Smooth muscle cell of the umbilical artery (primary cell): ENCODE measurements at places on chromosomes 4 and X. TPM values are rescaled to one million over a fixed set of nuclear protein-coding genes. Genes with fewer than 3 reads are reported as not detected.

SATL1 gene
- total RNA-seq: not detected in 2 replicates

LINC00632 gene
- 13.4 and 17.0 TPM in 2 replicates for total RNA-seq

FGFRL1 gene
- 25.5 and 41.7 TPM in 2 replicates for total RNA-seq

SLC25A43 gene
- 13.4 and 26.6 TPM in 2 replicates for total RNA-seq

PF4V1 gene
- total RNA-seq: 0.78 and 9.2 TPM in 2 replicates

FAM184B gene
- 0.05 TPM in 1 of 2 replicates, not detected in the other for total RNA-seq

CACNA1F gene
- not detected in 2 replicates for total RNA-seq

NEIL3 gene
- total RNA-seq: 1.2 and 4.0 TPM in 2 replicates

DGKK gene
- total RNA-seq: not detected in 2 replicates

MGAT4D gene
- not detected in 2 replicates for total RNA-seq

PPP1R2C gene
- total RNA-seq: not detected in 2 replicates

CENPVL3 gene
- not detected in 2 replicates for total RNA-seq

IL2RG gene
- total RNA-seq: not detected in 2 replicates

ANOS1 gene
- total RNA-seq: 29.6 and 35.9 TPM in 2 replicates

PAK3 gene
- total RNA-seq: 1.2 and 2.2 TPM in 2 replicates

ZXDA gene
- 4.2 and 5.6 TPM in 2 replicates for total RNA-seq
